ENCODE measurements at places on chromosomes 2 and 18.
A peak's percentile ranks its signal among the peaks of the same experiment; 100 is the strongest.

GRCh38 chr2:191922736-191923651 is 76.1 kb upstream of the CAVIN2 start:
- DNase-seq, result no peak

DNA sequence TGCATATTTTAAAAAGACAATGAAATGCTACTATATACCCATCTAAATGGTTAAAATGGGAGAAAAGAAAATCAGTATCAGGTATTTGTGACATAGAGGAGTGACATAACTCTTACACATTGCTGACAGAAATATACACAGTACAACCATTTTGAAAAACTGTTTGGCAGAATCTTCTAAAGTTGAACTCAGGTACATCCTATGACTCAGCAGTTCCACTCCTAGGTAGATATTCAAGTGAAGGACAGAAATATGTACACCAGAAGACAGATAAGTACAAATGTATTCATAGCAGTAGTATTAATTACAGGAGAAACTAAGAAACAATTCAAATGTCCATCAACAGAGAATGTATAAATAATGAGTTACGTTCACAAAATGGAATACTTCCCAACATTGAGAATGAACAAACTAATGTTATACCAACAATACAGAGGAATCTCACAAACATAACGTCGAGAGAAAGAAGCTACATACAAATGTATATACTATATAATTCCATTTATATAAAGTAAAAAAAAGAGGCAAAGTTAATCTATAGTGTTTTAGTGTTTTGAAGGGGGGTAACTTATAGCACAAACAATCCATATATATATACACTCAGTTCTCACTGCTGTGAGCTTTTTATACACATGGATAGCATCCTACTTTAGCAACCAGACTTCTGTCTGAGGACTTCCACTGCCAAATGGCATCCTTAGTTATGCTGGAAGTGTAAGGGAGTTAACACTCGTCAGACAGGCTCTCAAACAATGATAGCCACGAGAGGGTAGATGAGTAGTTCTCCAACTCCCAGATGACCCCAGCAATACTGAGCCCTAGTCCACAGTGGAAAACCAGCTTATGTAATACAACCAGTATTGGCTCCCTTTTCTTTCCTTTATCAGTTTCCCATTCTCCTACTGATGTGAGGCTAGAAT is 172.5 kb downstream of the NBAS start:
- DNase-seq, result no peak

- DNase-seq, result no peak
Observed at GRCh38 chr2:106982350-106982749, 96.4 kb upstream of the ST6GAL2 start.

DNA sequence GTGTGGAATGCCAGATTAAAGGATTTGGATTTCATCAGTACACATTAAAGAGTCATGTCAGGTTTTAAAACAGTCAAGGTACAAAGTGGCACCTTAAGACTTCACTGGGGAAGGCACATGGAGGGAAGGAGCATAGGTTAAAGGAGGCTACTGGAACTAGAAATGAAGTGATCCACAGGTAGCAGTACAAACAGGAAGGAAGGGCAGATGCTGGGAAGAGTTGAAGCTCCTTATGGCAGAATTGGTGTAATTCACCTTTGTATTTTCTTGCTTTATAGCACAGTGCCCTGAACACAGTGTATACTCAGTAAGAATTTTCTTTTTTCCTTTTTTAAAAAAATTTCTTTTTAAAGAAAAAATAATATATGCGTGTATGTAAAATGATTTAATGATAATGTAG is 177.1 kb downstream of the BABAM2 start:
- DNase-seq, result no peak

DNA sequence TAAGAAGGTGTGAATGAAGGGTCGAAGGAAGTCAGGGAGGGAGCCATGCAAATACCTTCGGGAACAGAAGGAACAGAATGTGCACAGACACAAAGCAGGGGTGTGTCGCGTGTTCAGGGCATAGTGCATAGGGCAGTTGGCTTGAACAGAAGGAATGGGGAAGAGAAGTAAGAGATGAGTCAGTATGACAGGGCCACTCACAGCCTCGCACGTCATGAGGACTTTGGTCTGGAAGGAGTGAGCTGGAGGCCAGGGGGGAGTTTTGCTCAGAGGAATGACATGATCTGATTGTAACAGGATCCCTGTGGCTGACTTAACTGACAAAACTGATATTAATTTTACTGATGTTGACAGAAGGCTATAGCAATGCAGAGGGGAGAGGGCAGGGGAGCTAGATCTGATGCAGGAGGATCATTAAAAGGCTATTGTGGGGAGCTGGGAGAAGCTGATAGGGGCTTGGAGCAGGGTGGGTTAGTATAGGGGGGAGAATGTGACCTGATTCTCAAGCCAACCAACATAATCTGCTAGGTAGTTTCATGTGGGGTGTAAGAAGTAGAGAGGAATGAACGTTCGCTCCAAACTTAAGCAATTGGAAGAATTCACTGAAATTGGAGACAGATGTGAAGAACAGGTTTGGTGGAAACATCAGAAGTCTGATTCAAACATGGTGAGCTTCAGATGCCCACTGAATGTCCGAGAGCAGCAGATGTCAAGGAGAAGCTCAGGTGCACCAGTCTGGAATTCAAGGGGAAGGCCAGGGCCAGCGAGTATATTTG is 60.4 kb upstream of the COPS8 start:
- no peak for DNase-seq

- DNase-seq, result no peak
Observed at GRCh38 chr2:174791746-174792280, 27.5 kb upstream of the CHRNA1 start.

GRCh38 chr2:230868947-230869913 is 4.5 kb downstream of the ITM2C start:
- no peak for DNase-seq

GRCh38 chr18:63832470-63832869 is 55.0 kb upstream of the SERPINB2 start:
- no peak for DNase-seq

DNA sequence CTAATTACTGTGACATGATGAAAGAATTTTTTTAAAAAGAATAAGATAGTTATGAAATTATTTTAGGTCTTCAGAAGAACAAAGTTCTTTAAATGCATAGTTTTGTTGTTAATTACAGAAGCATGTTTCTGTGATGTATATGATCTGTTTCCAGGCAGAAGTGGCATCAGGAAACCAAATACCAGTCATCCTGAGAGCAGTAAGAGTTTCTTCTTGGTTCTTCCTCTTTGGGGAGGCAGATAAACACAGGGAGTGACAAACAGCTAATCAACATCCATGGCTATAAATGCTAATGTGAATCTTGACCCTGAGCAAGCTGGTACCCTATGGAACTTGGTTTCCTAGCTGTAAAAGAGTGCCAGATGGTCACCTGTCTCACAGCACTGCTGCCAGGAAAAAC is 29.2 kb downstream of the WIPF1 start:
- DNase-seq, result no peak

DNA sequence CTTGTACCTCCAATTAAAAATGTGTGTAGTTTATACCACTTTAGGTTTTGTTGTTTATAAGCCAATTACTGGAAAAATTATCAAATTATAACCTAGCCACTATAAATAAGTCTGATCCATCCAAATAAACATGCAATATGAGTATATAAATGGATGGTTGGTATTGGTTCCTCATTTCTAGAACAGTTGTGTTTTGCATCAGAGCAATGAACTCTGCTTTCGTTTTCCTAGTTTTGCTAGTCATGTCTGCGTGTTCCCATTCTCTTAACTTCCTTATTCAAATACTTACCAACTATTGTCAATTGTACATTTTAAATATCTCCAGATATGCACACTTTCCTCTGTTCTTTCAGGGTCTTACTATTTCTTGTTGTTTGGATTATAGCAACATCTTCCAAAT is 641.7 kb downstream of the NR4A2 start:
- no peak for DNase-seq

- no peak for DNase-seq
Observed at GRCh38 chr2:206150168-206150567, 9.1 kb downstream of the NDUFS1 start.

GRCh38 chr18:56196495-56197225 is 441.7 kb downstream of the TXNL1 start:
- DNase-seq, result no peak

DNA sequence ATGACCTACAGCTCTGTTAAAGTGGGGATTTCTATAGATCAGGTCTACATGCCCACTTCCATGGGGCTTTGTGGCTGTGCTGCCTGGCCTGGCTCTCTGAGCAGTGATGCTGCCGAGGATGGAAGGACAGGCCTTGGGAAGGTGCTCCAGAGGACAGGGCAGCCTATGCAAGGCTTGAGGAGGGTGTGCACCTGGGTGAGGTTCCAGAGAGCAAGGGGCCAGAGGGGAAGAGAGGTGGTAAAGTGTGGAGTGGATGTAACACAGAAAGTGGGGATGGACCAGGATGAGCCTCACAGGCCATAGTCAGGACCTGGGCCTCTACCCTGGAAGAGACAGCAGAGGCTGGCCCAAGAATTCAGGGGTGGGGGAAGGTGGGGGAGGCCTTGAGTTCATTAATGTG is 826.4 kb downstream of the DCDC2C start:
- no peak for DNase-seq

DNA sequence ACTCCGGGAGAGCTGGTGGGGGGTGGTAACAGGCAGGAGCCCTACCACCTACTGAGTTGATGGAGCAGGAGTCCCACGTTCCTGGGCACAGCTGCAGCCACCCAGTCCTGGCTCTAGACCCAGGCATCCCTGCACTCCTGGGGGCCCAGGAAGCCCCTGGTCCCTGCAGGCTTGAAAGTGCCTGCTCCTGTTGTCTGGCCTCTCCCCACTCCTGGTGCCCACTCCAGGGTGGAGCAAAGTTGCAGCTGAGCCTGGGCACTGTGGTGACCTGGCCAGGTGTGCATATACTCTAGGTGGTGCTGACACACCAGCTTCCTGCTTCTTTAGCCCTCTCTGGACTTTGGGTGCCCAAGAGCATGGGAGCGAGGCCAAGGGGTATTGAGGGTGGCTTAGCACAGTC is 119.0 kb upstream of the SLC38A11 start:
- no peak for DNase-seq

DNA sequence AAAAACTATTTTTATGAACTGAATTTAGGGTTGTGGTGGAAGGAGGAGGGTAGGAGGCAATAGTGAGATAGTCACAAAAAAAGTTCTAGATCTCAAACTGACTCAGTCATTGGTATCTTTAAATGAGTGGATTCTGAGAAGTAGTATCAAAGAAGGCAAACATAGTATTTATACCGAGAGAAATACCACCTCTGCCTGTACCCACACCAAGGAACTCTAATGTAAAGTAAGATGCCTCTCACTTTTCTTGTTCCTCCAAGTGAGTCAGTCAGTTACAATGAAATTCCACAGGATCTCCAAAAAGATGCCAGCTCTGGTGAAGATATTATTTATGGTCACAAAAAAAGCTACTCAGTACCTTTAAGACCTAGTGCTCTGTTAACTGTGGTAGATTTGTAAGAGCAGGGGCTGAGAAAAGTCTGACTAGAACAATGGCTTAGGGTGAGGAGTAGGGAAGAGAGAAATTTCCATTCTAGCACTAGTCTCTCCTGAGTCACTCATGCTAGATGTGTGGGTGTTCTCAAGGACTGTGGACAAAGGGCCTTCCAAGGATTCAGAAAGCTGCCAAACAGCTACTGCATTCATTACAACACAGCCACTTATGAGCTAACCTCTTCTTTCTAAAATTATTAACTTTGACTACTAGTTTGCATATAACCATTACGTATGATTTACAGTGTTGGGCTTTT is 36.3 kb downstream of the YWHAQ start:
- DNase-seq, result no peak

GRCh38 chr2:136527560-136527959 is 237.8 kb upstream of the THSD7B start:
- DNase-seq, result no peak

- DNase-seq, result no peak
Observed at GRCh38 chr2:177252808-177253531, 11.6 kb downstream of the NFE2L2 start.

GRCh38 chr2:160210599-160211138 is 10.6 kb upstream of the ITGB6 start:
- DNase-seq, result peak; percentile 67

DNA sequence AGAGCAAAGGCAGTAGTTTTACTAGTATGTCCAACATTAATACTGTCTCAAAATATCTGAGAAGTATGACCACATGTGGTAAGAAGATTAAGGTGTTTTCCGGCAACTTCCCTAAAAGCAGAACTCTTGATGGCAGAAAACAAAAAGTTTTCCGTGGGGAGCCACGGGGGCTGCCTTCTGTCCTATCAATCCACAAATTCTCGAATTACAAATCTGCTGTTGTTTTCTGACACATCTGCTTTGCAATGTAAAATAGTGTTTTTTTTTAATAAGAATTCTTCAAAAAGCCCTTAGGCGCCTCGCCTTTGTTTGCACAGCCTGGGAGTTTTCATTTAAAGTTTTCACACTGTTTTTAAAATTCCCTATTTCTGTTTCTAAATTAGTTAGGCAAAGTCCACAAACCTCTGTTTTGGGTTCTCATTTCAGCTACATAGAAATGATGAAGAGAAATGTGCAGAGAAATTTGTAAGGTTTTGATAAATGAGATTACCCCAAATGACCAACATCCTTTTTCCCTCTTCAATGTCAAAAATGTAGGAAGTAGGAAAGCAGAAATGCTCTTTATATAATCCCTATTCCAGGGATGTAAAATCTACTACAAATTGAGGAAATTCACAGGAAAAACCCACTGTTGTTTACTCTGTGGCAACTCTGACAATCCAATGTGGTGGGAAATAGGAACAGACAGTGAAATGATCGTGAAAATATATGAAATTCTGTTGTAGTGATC is 385.8 kb downstream of the ZEB2 start:
- no peak for DNase-seq

DNA sequence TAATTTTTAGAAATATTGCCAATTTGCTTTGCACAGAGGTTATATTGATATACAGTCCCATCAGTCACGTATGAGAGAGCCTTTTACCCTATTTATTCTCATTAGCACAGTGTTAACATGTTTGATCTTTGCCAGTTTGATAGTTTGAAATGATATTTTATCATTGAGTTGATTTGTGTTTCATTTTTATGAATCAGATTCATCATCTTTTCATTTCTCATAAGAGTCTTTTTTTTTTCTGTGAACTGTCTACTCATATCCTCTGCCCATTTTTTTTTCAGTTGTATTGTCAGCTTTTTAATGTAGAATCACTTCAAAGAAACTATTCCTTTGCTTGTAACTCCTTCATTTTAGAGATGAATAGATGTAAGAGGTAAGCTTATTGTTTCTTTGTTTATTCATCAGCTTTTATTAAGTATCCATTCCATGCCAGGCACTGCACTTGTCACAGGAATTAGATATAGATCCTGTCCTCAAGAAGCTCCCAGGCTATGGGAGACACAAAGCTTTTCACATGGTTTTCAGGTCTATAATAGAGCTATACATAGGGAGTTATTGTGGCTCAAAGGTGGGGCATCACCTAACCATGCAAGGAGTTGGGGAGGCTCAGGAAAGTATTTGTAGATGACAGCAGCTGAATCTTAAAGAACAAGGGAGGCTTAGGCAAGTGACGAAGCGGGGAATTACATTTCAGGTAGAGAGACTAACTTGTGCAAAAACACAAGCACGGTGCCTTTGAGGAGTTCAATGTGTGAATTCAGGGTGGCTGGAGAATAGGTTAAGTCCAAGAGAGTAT is 42.1 kb downstream of the CD28 start:
- DNase-seq, result no peak

- DNase-seq, result no peak
Observed at GRCh38 chr2:156434461-156435291, 1.5 kb upstream of the GPD2 start.
